ENCODE measurements at places on chromosomes 7 and 10.

- peak; percentile 44 for DNase-seq
These were observed 174.8 kb downstream of the KIAA1217 start for GRCh38 chr10:24383681-24384106.

DNA sequence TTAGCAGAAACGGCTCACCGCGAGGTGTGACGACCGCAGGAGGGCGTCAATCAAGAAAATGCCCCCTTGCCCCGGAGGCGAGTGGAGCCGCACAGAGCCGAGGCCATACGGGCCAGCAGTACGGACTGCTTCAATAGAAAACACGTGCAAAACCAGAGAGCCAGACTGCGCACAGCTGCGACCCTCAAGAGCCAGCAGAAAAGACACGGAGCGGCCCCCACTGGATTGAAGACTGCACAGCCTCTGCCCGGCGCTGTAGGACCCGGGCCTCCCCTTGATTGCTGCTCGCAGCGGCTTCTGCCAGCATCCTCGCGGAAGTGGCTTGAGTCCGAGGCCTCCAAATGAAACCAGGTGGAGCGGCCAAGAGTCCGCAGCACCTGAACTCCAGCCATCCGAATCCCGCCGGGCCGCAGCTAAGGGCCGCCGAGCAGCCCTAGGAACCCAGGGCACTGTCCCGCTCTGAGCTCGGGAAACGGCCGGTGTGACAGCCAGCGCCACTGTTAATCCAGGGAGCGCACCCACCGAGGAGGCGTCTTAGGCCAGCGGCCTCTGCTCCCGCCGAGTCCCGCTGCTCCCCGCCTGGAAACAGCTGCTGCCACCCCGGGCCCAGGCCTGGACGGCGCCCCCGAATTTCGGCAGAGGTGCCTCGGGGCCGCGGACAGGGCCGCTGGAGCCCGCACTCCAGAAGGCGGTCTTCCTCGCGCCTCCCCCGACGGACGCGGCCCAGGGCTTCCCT lies 660 bp upstream of the HHEX start:
- DNase-seq, result no peak

- no peak for DNase-seq
These were observed 162.7 kb downstream of the RPS24 start for GRCh38 chr10:78196396-78196795.

GRCh38 chr10:77877441-77878344 lies 48.9 kb downstream of the DLG5 start:
- peak; percentile 34 for DNase-seq

DNA sequence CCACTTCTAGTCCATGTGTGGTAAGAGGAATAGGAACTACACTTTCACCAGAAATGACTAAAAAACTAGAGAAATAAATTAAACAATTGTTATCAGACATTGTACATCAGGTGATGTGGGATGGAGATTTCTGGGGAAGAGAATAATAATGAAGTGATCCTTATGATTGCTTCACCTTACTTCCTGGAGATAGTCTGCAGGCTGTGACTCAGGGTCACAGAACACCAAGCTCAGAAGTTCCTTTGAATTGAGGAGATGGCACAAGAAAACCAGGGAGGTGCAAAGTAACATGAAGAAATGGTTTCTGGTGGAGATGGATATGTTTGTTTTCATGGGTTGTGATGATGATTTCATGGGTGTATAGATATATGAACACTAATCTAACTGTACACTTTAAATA lies 44.5 kb downstream of the ZWINT start:
- no peak for DNase-seq

DNA sequence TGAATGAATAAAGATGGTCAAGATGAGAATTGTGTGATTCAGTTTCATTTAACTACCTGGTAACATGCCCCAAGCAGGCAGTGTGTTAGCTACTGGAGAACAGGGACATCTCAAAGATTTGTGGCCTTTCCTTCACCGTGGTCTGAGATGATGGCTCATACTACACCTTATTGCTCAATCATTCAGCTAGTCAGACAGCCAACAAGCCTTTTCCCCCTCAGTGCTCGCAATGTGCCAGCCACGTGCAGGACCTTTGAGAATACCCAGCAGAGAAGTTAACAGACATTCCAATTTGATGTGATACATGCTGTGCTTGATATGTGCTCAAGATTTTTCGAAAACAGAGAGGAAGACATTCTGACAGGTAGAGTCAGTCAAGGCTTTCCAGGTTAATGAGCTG lies 562.8 kb downstream of the SUGCT start:
- DNase-seq, result no peak

Data from right renal pelvis (tissue), 4 donors.